ENCODE measurements at places on chromosomes 6 and 20.

DNA sequence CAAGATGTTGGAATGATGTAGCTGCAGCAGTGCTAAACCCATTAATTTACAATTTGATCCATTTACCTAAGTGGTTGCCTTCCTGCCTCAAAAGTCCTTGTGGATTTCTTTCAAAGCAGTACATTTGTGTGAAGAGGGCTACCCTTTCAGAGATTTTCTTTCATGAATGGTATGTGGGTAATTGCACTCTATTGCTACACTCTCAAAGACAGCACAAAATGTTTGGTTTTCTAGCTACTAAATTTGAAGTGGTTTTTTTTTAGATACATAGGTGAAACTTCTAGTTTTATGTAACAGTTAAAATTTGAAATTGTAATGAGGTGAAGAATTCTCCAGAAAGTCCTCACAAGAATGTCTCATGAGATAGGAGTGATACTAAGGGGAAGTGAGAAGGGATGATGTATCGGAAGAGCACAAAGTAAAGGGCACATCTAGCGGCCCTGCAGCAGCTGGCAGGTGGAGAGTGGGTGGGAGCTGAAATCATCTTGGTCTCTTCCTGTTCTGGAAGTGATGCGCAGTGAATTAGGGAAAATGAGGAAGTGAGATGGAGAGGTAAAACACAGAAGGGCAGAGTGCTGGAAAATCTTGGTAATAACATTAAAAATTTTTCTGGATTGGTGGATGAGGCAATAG is 236.8 kb upstream of the MAN1A1 start:
- peak; percentile 12 for DNase-seq

GRCh38 chr6:84979541-84979940 is 215.1 kb upstream of the TBX18 start:
- DNase-seq = no peak

DNA sequence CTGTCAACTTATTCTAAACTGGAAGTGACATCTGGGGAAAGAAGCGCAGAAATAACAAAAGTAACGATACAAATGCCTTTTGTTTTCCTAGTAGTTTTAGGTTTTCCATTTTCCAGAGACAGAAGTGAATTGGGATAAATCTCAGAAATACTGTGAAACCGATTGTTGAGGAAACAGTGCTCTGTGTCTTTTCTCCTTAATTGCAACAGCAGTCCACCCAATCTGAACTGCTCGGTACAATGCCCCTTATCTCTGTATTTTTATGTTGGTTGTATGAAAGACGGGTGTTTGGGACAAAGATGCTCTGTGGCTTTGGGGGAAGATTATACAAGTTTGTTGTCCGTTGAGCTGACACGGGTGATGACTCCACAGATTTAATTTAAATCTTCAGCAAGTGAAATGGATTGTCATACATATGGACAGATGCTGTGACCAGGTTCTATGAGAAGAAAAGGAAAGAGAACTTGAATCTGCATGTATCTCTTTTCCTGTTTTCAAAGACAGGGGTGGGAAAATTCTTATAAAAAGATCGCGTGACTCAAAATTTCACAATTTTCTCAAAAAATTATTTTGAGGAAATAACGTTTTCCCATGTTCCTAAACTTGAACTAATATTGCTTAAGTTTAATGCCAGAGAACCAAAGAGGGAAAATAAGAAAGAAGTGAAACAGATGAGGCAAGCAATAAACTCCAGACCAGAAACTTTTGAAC is 41.2 kb downstream of the SASH1 start:
- no peak for DNase-seq

- DNase-seq = no peak
Observed at GRCh38 chr20:25070821-25071473, 11.0 kb downstream of the VSX1 start.

DNA sequence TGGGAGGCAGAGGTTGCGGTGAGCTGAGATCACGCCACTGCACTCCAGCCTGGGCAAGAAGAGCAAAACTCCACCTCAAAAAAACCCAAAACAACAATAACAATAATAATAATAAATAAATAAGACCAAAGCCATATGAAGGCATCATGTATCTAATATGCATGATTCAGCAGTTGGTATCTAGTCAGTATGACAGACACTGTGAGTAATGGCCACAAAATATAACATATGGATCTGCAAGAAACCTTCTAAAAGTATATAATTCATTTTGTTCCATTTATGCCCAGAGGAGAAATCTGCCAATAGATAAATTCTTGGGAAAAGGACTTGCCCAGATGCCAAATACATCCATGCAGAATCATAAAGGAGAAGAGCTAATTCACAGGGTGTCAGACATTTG is 252.3 kb downstream of the BTBD9 start:
- no peak for DNase-seq

DNA sequence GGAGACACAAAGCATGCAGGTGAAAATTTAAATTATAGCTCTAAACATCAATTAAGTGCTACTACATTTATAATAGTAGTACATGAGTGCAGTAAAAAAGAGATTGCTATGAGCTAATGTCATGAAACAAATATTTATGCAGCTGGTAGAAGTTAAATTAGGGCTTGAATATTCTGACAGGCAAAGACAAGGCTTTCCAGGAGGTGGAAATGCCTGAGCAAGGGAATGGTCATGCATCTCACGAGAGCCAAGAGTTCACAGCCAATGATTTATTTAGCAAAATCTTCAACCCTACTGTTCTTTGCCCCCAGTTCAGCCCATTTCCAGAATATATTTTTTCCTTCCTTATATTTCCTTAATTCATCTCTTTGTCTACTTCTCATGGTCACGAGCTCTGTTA is 128.9 kb downstream of the HIVEP2 start:
- no peak for DNase-seq

- DNase-seq = no peak
Observed at GRCh38 chr6:150048099-150048498, 20.8 kb downstream of the ULBP3 start.

DNA sequence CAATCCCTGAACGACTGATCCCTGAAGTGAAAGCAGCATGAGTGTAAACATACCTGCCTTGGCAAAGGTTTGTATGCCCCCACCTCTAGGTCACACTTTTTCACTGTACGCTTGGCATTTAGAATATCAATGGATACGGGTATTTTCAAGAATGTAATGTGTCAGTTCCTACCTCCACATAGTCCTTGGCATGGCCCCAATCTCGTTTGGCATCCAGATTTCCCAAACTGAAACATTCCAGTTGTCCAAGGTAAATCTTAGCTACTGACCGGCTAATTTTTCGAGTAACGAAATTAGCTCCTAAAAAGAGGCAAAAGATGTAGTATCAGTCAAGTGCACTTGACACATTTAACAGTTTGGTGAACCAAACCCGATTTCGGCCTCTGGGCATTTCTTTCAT is 315.5 kb downstream of the GMDS start:
- no peak for DNase-seq

- DNase-seq = no peak
Observed at GRCh38 chr6:25053875-25054371, 118.2 kb upstream of the RIPOR2 start.

DNA sequence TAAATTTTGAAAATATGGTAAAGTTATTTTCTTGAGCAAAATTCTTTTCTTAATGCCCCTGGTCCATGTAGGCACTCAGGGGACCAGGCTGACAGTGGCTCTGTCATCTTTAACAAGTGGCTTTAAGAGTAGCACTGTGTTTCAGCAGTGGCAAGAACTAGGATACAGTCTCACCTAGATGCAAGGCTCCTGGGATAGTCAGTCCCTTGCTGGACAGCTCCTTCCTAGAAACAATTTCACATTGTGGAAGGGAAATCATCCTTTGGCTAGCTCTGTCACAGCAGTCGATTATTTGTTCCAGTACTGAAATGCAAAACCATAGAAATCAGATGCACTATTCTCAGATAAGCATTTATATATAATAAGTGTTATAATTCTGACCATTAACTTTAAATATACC is 175.4 kb upstream of the KCNQ5 start:
- no peak for DNase-seq

- no peak for DNase-seq
Observed at GRCh38 chr6:12324748-12325147, 34.6 kb downstream of the EDN1 start.
